ENCODE measurements at places on chromosomes 16 and 17. TPM values are rescaled to one million over a fixed set of nuclear protein-coding genes. Genes with fewer than 3 reads are reported as not detected.

The TVP23A gene
- not detected for total RNA-seq

The EPX gene
- total RNA-seq: not detected

The LGALS9B gene
- total RNA-seq: not detected

The MAF gene
- 4.2 TPM for total RNA-seq

The CD300H gene
- not detected for total RNA-seq

The AP1G1 gene
- 139 TPM for total RNA-seq

The ATP1B2 gene
- 0.14 TPM for total RNA-seq

The TK1 gene
- 190 TPM for total RNA-seq

DNA sequence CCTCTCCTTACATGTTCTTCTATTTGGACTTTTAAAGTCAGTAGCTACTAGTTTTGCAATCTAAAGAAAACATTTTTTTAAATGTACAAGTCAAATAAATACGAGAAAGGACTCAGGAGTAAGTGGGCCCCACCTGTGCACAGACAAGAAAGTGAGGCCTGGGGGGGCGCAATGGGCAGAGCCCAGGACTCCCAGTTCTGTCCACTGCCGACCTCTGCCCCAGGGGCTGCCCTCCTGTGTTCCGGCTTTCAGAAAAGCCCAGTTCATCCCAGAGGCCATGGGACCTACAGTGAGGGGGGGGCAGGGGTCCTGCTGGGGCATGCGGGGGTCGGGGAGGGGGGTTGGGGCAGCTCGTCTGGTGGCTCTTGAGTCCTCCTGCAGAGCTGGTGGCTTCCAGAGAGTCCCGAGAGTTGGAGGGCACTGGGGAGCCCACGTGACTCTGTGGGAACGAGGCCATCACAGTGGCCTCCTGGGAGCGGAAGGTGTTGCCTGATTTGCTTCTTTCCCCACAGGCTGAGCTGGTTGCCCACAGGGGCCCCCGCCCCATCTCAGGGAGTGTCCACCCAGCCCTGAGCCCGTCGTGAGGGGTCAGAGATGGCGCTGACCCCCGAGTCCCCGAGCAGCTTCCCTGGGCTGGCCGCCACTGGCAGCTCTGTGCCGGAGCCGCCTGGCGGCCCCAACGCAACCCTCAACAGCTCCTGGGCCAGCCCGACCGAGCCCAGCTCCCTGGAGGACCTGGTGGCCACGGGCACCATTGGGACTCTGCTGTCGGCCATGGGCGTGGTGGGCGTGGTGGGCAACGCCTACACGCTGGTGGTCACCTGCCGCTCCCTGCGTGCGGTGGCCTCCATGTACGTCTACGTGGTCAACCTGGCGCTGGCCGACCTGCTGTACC is 2.4 kb downstream of the UTS2R start:
- H3K27ac ChIP-seq: no peak overlapping the region
- H3K4me3 ChIP-seq: no peak overlapping the region
- peaks cover 4% of the 10 kb centered on the region for H3K4me1 ChIP-seq
- no peak for DNase-seq
- H3K27me3 ChIP-seq: no peaks in the 10 kb centered on the region
- H3K36me3 ChIP-seq: no peaks in the 10 kb centered on the region

GRCh38 chr17:66403846-66404556 is 101.6 kb downstream of the PRKCA start:
- DNase-seq: no peak
- no peaks in the 10 kb centered on the region for H3K27me3 ChIP-seq
- H3K27ac ChIP-seq: no peak overlapping the region

GRCh38 chr16:12420661-12421209 is 383.0 kb downstream of the CPPED1 start:
- no peaks in the 10 kb centered on the region for H3K36me3 ChIP-seq
- no peak overlapping the region for H3K4me3 ChIP-seq
- peak; percentile 41 for DNase-seq
- no peak overlapping the region for H3K27ac ChIP-seq
- no peaks in the 10 kb centered on the region for H3K4me1 ChIP-seq

GRCh38 chr16:57138281-57138935 is 46.0 kb downstream of the CPNE2 start:
- H3K27me3 ChIP-seq: no peaks in the 10 kb centered on the region
- no peak for DNase-seq
- no peaks in the 10 kb centered on the region for H3K4me1 ChIP-seq
- no peak overlapping the region for H3K4me3 ChIP-seq
- H3K36me3 ChIP-seq: no peaks in the 10 kb centered on the region

GRCh38 chr17:79796763-79797491 is at the start of gene CBX8:
TSS of gene CBX8 (minus strand) at chr17:79797077. CDS start at chr17:79796998, 79 bp downstream.
- peak; percentile 100 for DNase-seq
- no peaks in the 10 kb centered on the region for H3K27me3 ChIP-seq
- no peaks in the 10 kb centered on the region for H3K36me3 ChIP-seq
- H3K4me3 ChIP-seq: peak within 1 kb of the TSS; percentile 75
- peaks cover 28% of the 10 kb centered on the region for H3K4me1 ChIP-seq
- H3K27ac ChIP-seq: peak within 1 kb of the TSS; percentile 85

GRCh38 chr17:53721101-53721500 is 101.6 kb upstream of the KIF2B start:
- H3K4me1 ChIP-seq: no peaks in the 10 kb centered on the region
- no peak overlapping the region for H3K27ac ChIP-seq
- DNase-seq: no peak
- no peaks in the 10 kb centered on the region for H3K27me3 ChIP-seq
- H3K4me3 ChIP-seq: no peak overlapping the region

GRCh38 chr16:88370365-88370764 is 12.4 kb upstream of the ZNF469 start:
- no peak overlapping the region for H3K4me3 ChIP-seq
- no peaks in the 10 kb centered on the region for H3K36me3 ChIP-seq
- no peak for DNase-seq
- H3K4me1 ChIP-seq: no peaks in the 10 kb centered on the region

DNA sequence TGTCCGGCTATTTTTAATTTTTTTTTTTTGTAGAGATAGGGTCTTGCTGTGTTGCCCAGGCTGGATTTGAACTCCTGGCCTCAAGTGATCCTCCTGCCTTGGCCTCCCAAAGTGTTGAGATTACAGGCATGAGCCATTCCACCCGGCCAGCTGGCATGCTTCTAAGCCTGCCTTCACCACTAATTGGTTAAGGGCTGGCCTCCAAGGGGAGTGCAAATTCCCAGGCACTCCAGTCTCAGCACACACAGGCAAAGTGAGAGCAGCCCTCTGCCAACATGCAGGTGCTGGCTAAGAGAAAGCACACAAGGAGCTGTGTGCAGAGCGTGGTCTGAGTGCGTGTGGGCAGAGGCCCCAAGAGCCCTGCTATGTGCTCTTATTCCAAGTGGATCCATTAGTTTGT is 149.8 kb upstream of the HS3ST2 start:
- no peaks in the 10 kb centered on the region for H3K36me3 ChIP-seq
- H3K27ac ChIP-seq: no peak overlapping the region
- DNase-seq: no peak
- H3K4me3 ChIP-seq: no peak overlapping the region

DNA sequence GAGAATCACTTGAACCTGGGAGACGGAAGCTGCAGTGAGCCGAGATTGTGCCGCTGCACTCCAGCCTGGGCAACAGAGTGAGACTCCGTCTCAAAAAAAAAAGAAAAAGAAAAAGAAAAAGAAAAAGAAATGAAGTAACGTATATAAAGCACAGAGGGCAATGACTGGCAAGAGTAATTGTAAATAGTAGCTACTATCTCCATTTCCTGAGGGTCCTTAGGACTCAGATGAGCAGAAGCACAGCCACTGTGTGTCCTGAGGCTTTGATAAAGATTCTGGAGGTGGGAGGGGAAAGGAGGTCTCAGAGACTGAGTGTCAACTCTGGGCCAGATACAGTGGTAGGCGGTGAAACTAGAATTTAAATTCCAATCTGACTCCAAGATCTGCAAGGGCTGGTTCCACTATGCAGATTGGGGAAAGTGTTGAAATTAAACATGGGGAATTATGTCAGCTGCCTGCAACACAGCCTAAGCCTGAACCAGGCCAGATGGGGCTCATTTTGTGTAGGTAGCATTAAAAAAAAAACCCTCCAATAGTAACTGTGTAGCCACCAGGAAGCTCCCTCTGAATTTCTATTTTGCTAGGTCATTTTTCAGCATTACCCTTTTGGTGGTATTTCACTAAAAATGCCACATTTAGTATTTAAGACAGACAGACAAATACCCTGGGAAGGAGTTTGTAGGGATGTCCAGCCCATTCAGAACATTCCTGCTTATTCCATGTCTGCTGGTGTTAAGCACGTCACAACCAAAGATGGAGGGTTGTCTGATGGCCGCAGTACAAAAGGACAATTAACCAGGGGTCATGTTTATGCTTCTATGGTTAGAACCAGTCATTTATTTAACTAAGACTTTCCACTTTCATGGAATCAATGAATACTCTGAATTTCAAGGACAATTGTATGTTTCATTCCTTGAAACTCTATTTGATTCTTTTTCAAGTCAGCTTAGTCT is 46.1 kb downstream of the TBX4 start:
- H3K4me3 ChIP-seq: no peak overlapping the region
- DNase-seq: no peak
- H3K4me1 ChIP-seq: peaks cover 27% of the 10 kb centered on the region
- H3K27ac ChIP-seq: no peak overlapping the region

DNA sequence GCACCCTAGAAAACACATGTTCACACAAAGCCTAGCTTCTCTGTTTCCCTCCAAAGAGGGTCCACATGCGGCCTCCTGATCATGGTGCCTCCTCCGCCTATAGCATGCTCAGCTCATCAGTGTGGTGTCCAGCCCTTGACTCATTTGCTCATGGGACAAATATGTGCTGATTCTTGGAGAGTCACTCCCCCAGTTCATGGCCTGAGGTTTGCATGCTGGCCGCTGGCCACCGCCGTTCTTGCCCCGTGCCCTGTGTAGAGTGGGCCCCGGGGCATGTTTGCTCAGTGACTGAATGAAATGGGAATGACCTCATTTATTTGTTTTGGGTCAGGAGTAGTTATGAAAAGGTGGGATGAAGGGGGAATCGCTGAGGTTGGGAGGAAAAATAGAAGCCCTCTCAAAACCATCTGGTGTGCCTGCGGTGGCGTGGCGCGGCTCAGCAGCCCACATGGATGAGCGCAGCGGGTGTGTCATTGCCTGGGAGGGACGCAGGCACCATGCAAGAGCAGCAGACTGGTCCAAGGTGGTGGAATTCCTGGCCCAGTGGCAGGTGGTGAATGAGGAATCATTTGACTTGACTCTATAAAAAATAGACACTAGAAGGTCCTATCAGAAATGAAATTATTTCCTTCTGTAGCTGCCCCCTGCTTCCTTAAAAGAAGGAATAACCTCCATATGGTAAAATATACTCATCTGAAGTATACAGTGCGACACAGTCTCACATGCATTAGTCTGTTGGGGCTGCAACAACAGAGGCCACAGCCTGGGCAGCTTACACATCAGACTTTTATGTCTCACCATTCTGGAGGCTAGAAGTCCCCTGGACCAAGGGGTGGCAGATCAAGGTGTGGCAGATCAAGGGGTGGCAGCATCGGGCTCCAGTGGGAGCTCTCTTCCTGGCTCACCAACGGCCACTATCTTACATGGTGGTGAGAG is 31.7 kb downstream of the CRISPLD2 start:
- H3K27me3 ChIP-seq: no peaks in the 10 kb centered on the region
- H3K36me3 ChIP-seq: no peaks in the 10 kb centered on the region
- peak; percentile 64 for DNase-seq
- no peak overlapping the region for H3K4me3 ChIP-seq
- peaks cover 13% of the 10 kb centered on the region for H3K4me1 ChIP-seq

- H3K27me3 ChIP-seq: no peaks in the 10 kb centered on the region
- no peak for DNase-seq
- no peaks in the 10 kb centered on the region for H3K4me1 ChIP-seq
- H3K36me3 ChIP-seq: peaks cover 7% of the 10 kb centered on the region
- no peak overlapping the region for H3K27ac ChIP-seq
- H3K4me3 ChIP-seq: no peak overlapping the region
Observed at GRCh38 chr16:57256601-57257395, 11.7 kb downstream of the ARL2BP start.

DNA sequence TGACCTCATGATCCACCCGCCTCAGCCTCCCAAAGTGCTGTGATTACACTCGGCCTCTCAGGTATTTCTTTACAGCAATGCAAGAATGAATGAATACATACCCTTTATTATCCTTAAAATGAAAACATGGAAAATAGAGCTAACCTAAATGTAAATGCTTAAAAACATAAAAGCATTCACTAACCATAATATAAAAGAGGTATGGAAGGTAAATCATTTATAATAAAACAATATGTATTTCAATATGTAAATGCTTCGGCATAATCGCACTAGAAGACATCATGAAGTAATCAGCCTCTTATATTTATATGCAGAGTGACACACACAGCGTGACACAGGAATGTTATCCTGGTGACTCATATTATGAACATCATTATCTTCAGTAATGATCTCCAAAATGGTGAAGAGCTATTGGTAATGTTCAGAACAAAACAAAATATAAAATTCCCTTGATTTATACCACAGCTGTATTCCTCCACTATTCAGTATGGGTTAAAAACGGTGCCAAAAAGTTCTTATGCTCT is 53.9 kb downstream of the AIPL1 start:
- H3K4me1 ChIP-seq: no peaks in the 10 kb centered on the region
- no peak for DNase-seq
- no peaks in the 10 kb centered on the region for H3K36me3 ChIP-seq
- H3K27ac ChIP-seq: no peak overlapping the region
- no peaks in the 10 kb centered on the region for H3K27me3 ChIP-seq

GRCh38 chr16:85253084-85253941 is 141.0 kb upstream of the CIBAR2 start:
- H3K4me1 ChIP-seq: no peaks in the 10 kb centered on the region
- H3K27ac ChIP-seq: no peak overlapping the region
- no peak overlapping the region for H3K4me3 ChIP-seq
- no peaks in the 10 kb centered on the region for H3K27me3 ChIP-seq
- DNase-seq: peak; percentile 78

DNA sequence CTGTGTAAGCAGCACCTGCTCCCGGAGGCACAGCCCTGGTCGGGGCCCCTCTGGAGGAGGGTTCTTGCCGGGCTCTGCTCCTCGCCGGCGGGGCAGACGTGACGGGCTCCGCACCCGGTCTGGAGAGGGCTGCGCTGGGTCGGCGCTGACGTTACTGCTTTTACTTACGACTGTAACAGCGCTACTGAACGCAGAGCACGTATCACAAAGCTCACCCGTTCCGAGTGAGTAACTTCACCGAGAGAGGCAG is 1.3 kb upstream of the RAB40C start:
- peak overlapping the region; percentile 95 for H3K27ac ChIP-seq
- H3K4me1 ChIP-seq: peaks cover 23% of the 10 kb centered on the region
- peak overlapping the region; percentile 77 for H3K4me3 ChIP-seq
- DNase-seq: peak; percentile 60
- no peaks in the 10 kb centered on the region for H3K36me3 ChIP-seq

DNA sequence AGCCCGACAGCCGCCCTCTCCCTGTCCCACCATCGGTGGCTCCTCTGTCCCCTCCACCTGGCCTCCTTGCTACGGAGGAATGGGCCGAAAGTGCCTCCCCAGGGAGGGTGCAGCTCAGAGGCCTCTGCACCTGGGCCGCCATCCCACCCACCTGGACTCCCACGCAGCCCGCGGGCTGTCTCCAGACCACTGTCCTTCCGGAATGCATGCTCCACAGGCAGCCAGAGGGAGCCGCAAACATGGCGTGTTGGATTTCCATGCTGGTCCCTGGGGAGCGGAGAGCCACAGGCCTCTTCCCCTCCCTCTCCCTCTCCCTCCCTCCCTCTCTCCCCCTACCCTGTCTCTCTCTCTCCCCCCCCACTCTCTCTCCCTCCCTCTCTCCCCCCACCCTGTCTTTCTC is 3.0 kb downstream of the SSTR5 start:
- peaks cover 16% of the 10 kb centered on the region for H3K4me1 ChIP-seq
- H3K27ac ChIP-seq: no peak overlapping the region
- no peaks in the 10 kb centered on the region for H3K27me3 ChIP-seq
- no peak overlapping the region for H3K4me3 ChIP-seq
- H3K36me3 ChIP-seq: no peaks in the 10 kb centered on the region
- no peak for DNase-seq

- no peak overlapping the region for H3K27ac ChIP-seq
- no peak for DNase-seq
- H3K4me3 ChIP-seq: no peak overlapping the region
- H3K27me3 ChIP-seq: no peaks in the 10 kb centered on the region
Observed at GRCh38 chr16:84455031-84455430, 49.4 kb downstream of the MEAK7 start.
